ENCODE measurements at places on chromosomes 3 and 15. TPM values are rescaled to one million over a fixed set of nuclear protein-coding genes. Genes with fewer than 3 reads are reported as not detected.

The MASP1 gene
- total RNA-seq = 3.8 TPM

The GMPPB gene
- total RNA-seq = 39.6 TPM

The SPTBN5 gene
- 1.9 TPM for total RNA-seq

The PARP9 gene
- 41.9 TPM for total RNA-seq

The LIPC gene
- 0.52 TPM for total RNA-seq

DNA sequence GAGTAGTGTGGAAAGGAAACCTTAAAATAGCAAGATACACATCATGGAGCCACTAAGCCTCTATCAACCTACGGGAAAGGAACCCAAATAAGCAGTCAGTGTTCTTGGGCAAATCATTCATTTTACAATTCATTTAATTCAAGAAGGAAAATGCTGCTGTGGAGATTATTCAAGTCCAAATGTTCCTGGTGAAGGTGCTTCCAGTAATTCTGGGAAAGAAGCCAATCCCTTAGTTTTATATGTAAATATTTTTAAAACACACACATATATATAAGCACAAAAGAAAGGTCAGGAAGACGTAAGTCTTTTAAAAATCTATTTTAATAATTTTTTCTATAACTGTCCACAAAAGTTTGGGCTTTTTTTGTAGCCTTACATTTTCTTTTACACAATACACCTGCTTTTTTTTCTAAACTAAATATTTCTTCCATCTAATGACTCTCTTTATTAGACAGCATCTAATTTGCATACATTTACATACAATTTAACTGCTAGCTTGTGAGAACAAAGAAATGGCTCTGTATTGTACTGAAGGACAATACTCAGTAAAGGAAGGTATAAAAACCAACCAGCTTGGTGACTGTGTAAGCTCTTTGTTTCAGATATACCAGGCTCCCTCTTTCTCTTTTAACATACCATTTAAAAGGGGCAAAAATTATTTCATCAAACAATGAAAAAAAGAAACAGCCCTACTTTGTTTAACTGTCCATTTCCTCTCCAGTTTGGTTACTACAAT, 269.5 kb downstream of the ZBTB20 start:
- no peaks in the 10 kb centered on the region for H3K27me3 ChIP-seq
- H3K4me1 ChIP-seq = no peaks in the 10 kb centered on the region
- no peak overlapping the region for H3K4me3 ChIP-seq

GRCh38 chr3:172218350-172219323, 179.3 kb downstream of the FNDC3B start:
- peaks cover 7% of the 10 kb centered on the region for H3K4me1 ChIP-seq
- no peaks in the 10 kb centered on the region for H3K36me3 ChIP-seq
- DNase-seq = no peak
- no peaks in the 10 kb centered on the region for H3K27me3 ChIP-seq
- no peak overlapping the region for H3K4me3 ChIP-seq

GRCh38 chr3:155024006-155024638, 56.0 kb upstream of the MME start:
- no peak for DNase-seq
- no peak overlapping the region for H3K27ac ChIP-seq
- no peaks in the 10 kb centered on the region for H3K4me1 ChIP-seq
- no peak overlapping the region for H3K4me3 ChIP-seq
- H3K27me3 ChIP-seq = no peaks in the 10 kb centered on the region
- no peaks in the 10 kb centered on the region for H3K36me3 ChIP-seq

DNA sequence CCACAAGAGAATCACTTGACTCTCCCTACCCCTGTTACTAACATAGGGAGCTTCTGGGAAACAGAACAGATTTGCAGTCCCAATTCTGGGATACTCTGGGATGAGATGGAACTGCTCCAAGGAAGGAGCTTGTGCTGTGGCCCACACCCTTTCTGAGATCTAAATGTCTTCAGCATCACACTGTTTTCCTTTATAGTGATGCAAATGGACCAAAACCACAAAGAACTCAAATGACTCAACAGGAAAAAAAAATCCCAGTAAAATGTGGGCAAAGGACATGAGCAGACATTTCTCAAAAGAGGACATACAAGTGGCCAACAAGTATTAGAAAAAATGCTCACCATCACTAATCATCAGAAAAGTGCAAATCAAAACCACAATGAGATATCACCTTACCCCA, 155.6 kb downstream of the NECTIN3 start:
- H3K27me3 ChIP-seq = no peaks in the 10 kb centered on the region
- no peak for DNase-seq
- H3K36me3 ChIP-seq = no peaks in the 10 kb centered on the region
- no peak overlapping the region for H3K27ac ChIP-seq

- no peaks in the 10 kb centered on the region for H3K27me3 ChIP-seq
- no peak for DNase-seq
- H3K27ac ChIP-seq = no peak overlapping the region
- no peaks in the 10 kb centered on the region for H3K36me3 ChIP-seq
Observed at GRCh38 chr3:65178703-65179102, 490.9 kb upstream of the ADAMTS9 start.

GRCh38 chr3:188230962-188231361, 77.0 kb downstream of the LPP start:
- DNase-seq = no peak
- no peaks in the 10 kb centered on the region for H3K36me3 ChIP-seq
- H3K4me3 ChIP-seq = no peak overlapping the region
- H3K27ac ChIP-seq = peak overlapping the region; percentile 98
- H3K27me3 ChIP-seq = no peaks in the 10 kb centered on the region

DNA sequence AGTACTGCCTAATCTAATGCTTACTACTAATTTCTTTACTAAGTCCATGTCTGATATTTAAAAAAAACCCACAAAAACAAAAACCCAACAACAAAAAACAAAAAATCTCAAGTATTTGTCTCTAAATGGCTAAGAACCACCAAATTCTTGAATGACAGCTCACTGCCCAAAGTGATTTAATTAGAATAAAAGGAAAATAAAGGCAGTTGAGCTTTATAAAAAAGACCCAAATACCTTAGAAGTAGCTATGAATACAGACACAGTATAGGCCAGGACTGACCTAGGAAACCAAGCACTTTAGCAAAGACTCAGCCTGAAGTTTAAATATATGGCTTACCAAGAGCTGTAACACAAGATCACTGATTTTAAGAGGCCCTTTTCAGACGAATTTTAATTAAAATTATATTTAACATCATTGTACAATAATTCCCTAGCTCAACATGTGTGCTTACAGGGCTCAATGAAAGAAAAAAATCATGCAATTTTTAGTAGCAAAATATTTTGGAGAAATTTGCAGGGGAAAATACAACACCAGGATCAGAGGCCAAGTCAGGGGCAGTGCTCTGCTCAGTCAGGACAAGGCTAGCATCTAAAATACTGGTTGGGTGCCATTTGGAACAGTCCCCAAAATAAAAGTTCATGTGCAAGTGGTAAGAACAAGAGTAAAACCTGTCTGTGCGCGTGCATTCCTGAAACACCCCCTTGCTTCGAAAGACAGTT, 24.8 kb downstream of the UQCC5 start:
- no peak for DNase-seq
- H3K4me1 ChIP-seq = no peaks in the 10 kb centered on the region
- H3K4me3 ChIP-seq = no peak overlapping the region
